CD4-positive, alpha-beta T cell treated with Interleukin-6 at 100 ng/mL for 8 hours (primary cell): ENCODE measurements at places on chromosomes 12 and 14.

DNA sequence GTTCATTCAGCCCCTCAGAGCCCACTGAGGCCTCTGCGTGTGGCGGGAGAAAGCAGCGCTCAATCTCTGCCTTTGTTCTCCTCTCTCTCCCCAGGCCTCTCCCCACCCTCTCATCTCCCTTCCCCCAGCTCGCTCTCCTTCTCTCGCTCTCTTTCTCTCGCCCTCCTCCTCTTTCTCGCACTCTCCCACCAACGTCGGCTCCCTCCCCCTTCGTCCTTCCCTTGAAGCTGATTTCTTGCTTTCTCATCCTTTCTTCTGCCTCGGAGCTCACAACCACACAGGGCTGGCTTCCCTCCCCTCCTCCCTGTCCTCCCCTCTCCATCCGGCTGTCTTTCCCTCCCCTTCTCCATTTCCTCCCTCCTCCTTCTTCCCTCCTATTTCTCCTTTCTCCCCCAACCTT is 96.4 kb downstream of the LRRC74A start:
- DNase-seq: no peak

DNA sequence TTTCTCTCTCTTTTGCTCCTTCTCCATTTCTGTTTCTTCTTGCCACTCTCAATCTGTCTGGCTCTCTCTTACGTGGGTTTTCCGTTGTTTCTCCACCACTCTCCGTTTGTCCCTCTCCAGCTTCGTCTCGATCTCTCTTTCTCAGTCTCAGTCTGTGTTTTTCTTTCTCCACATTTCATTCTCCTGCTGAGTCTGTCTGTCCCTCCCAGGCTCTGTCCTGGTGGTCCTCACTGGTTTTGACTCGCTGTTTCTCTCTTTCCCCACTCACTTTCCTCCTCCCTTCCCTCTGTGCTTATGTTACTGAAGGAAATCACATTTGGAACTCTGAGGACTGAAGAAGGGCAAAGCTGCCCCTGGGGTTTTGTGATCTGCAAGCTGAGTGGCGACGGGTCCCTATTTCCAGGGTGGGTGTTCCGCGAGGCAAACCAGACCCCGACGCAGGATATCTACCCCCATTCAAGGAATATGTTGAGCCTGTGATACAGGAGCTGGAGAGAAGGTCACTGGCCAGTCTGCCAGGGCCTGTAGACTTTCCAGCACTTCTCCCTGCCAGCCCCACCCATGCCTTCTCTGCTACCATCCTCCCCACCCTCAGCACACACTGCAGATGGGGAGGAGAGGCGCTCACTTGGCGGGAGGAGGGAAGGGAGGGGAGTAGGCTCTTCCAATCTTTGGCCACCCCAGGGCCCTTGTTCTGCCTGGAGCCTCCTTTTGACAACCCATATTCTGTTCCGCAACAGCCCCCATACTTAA is 102.7 kb upstream of the MAP1LC3B2 start:
- no peak for DNase-seq

DNA sequence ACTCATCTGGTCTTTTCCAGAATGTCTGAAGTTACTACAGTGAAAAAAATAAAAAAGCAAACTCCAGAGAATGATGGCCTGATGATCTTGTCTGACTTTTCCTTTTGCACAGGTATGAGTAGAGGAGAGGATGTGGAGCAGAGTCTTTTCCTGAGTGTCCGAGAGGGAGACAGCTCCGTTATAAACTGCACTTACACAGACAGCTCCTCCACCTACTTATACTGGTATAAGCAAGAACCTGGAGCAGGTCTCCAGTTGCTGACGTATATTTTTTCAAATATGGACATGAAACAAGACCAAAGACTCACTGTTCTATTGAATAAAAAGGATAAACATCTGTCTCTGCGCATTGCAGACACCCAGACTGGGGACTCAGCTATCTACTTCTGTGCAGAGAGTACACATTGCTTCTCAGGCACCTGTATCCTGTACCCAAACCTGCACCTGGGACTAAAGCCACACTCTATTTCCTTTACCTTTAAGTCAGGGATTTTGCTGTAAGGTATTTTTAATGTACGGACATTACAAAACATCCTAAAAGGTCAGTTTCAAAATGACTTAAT is 75.8 kb upstream of the OR4E1 start:
- no peak for DNase-seq

DNA sequence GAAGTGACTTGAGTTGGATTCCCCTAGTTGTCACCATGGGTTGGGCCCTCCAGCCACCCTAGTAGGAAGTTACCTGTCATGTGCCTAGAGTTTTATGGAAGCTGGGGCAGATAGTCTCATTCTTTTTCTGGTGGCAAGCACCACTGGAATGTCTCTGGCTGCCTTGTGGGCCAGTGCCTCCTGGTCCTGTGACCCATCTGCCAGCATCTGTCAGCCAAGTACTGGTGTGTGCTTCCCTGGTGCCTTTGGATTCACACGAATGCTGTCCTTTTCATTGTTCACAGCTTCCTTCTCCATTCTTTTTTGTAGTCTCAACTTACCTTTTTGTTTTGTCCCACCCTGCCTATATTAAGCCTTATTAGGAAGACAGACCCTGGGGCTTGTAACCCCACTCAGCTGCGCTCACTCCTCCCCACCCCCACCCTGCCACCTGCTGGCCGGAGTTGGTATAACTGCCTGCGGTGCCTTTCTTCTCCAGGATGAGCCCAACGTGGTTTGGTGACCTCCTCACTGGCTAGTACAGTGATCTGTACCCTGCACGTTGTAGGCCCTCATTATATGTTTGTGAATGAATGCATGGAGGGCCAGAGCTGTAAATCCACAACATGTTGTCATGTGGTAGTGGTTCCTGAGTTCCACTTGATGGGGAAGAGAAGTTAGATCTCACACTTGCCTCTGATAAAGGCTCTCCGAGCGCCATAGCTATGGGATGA is 125.7 kb downstream of the TSPAN9 start:
- DNase-seq: peak; percentile 14

DNA sequence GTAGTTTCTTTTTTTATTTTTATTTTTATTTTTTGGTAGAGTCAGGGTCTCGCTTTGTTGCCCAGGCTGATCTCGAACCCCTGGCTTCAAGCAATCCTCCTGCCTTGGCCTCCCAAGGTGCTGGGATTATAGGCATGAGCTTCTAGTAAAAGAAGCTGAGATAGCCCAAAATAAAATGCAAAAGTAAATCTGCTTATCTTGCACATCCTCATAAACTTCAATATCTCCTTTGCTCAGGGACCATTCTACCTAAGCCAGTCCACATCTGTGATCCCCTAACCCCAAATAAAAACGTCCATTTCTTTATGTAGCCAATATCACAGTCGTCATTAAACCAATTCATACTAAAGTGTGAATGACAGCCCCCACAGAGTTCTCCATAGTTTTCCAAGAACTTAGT is 36.3 kb downstream of the ATF7 start:
- no peak for DNase-seq

GRCh38 chr12:21615431-21615830 is 10.8 kb upstream of the GYS2 start:
- DNase-seq: peak; percentile 52

- no peak for DNase-seq
Observed at GRCh38 chr12:7872566-7873319, at the start of gene SLC2A14. Gene SLC2A14, minus strand, starts transcription at chr12:7872915. Its CDS starts 3,035 bp downstream, at chr12:7869880.
